ENCODE measurements at places on chromosomes 16 and 17. TPM values are rescaled to one million over a fixed set of nuclear protein-coding genes. Genes with fewer than 3 reads are reported as not detected.

The ALOX12 gene
- total RNA-seq: not detected

The LGALS9B gene
- total RNA-seq: not detected

The TBC1D26 gene
- total RNA-seq: 0.74 TPM

The SOST gene
- total RNA-seq: not detected

The C17orf78 gene
- total RNA-seq: not detected

The TNK1 gene
- total RNA-seq: 6.5 TPM

The C16orf87 gene
- total RNA-seq: 18.1 TPM

The KRT222 gene
- not detected for total RNA-seq

The FKBP10 gene
- 3.2 TPM for total RNA-seq

The TP53TG3B gene
- total RNA-seq: not detected

The PYY gene
- total RNA-seq: not detected

The TMC5 gene
- not detected for total RNA-seq

The HOXB4 gene
- total RNA-seq: 3.3 TPM

The BRIP1 gene
- 10.8 TPM for total RNA-seq

The ABI3 gene
- total RNA-seq: 27.9 TPM

The IL17C gene
- total RNA-seq: not detected

The RBFOX1 gene
- total RNA-seq: not detected

The CPHXL2 gene
- total RNA-seq: not detected

The CCL8 gene
- total RNA-seq: not detected

The CCL16 gene
- total RNA-seq: not detected
